Lower leg skin (tissue), 4 donors: ENCODE measurements at places on chromosomes 3 and 15. TPM values are rescaled to one million over a fixed set of nuclear protein-coding genes. Genes with fewer than 3 reads are reported as not detected.

DNA sequence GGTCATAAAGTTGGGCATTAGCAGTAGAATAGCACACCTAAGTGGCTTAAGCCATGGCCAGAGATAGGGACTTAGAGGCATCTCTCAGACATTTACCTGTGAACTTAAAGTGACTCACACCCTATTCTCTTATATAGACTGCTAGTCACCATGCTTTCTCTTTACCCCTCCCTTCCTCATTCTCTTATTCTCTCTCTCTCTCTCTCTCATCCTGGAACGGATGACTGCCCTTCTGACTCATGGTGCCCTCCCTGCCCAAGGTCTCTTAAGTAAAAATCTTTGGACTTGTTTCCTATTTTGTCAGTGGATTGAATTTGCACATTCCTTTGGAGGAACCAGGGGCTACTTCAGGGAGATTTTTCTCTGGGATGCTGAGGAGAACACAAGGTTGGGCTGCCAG is 58.8 kb downstream of the NPAP1 start:
- DNase-seq, result no peak

- no peak for DNase-seq
Observed at GRCh38 chr3:138334608-138335007, 5.0 kb upstream of the NME9 start.

GRCh38 chr3:143122089-143122430 is 2.5 kb downstream of the CHST2 start:
- no peak for DNase-seq

- no peak for DNase-seq
Observed at GRCh38 chr3:77871436-77871835, 831.5 kb downstream of the ROBO2 start.

DNA sequence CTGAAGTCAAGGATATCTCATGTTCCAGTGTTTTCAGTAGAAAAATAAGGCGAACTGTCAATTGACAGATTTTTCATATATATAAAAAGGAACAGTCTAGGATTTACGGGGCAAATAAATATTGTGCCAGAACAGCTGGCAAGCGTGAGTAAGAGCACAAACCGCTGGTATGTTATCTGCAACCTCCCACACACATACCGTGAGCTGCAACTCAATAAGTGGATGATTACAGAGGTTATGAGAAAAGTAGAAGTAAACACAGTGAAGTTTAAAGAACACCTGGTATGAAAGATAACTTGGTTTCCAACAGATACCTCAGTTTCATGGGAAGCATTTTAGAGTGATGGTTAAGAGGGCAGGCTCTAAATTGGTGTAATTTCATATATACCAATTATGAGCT is 733.4 kb downstream of the TUSC7 start:
- no peak for DNase-seq

DNA sequence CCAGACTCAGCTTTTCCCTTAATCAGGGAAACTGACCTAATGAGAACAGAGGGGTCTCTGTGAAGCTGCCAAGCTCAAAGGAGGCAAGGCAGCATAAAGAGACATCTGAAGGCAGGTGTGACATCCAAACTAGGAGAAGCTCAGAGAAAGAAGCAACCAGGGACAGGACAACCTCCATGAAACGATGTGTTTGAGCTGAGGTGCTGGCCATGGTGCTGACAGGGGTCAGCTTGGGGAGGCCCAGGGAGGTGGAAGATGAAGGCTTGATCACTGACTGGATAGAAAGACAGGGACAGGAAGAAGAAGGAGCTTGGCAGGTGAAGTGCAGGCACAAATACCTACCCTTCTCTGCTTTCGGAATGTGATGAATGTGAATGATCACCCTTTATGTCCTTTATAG is 179.5 kb upstream of the NSMCE3 start:
- peak; percentile 52 for DNase-seq

DNA sequence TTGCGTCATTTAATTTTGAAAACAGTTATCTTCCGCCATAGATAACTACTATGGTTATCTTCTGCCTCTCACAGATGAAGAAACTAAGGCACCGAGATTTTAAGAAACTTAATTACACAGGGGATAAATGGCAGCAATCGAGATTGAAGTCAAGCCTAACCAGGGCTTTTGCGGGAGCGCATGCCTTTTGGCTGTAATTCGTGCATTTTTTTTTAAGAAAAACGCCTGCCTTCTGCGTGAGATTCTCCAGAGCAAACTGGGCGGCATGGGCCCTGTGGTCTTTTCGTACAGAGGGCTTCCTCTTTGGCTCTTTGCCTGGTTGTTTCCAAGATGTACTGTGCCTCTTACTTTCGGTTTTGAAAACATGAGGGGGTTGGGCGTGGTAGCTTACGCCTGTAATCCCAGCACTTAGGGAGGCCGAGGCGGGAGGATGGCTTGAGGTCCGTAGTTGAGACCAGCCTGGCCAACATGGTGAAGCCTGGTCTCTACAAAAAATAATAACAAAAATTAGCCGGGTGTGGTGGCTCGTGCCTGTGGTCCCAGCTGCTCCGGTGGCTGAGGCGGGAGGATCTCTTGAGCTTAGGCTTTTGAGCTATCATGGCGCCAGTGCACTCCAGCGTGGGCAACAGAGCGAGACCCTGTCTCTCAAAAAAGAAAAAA is 1.2 kb downstream of the B2M start:
- peak; percentile 91 for DNase-seq

GRCh38 chr3:193236599-193236998 is 4.4 kb upstream of the PLAAT1 start:
- DNase-seq, result no peak

GRCh38 chr15:67143646-67144045 is 78.2 kb downstream of the SMAD3 start:
- DNase-seq, result no peak

DNA sequence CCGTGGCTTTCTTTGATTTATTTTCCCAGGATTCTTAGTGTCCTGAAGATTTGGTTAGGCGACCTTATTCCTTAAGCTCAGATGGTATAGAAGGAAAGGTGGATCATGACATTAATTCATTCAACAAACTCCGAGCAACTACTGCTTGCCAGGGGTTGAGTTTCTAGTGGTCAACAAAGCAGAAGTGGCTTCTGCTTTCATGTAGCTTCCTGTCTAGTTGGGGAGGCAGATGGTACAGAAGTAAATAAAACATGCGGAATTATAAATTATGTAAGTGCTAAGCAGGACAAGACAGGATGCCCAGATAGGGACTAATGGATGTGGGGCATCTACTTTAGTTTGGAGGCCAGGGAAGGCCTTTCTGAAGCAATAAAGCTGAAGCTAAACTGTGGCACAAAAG is 15.6 kb downstream of the EEFSEC start:
- peak; percentile 2 for DNase-seq

DNA sequence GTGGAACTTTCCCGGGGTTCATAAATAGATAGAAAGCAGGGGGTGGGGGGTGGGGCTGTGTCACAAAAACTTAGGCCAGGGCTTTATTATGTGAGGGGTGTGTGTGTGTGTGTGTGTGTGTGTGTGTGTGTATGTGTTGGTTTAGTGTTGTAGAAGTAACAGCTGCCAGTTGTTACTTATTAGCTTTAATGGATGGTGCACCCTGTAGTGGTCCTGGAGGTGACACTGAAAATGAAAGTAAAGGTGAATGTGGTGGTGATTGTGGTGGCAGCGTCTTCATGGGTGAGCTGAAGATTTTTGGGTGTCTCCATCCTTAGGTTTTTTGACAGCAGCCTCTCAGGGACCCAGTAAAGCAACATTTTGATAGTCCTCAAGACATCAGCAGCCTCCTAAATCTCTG is 449.9 kb downstream of the PDCD6IP start:
- no peak for DNase-seq

- no peak for DNase-seq
Observed at GRCh38 chr3:185103359-185104127, 49.3 kb downstream of the C3orf70 start.

GRCh38 chr3:113057117-113057516 is 66.3 kb downstream of the GTPBP8 start:
- DNase-seq, result no peak

DNA sequence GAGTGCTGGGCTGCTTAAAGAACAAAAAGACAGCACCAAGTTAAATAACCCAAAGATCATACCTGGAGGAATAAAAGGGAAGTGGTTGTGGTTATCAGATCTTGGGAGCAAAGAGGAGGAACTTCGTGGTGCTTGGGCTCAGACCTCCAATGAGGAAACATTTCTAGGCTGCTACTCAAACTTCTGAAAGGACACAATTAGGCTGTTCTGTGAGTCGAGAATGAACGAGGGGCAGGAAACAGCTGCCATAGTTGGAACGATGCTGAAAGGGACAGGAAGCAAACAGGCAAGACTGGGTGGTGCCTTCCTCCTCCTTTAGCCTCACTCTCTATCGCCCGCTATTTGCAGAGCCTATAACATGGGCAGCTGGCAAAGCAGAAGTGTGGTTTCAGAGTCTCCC is 276.3 kb upstream of the ARRDC4 start:
- DNase-seq, result no peak

DNA sequence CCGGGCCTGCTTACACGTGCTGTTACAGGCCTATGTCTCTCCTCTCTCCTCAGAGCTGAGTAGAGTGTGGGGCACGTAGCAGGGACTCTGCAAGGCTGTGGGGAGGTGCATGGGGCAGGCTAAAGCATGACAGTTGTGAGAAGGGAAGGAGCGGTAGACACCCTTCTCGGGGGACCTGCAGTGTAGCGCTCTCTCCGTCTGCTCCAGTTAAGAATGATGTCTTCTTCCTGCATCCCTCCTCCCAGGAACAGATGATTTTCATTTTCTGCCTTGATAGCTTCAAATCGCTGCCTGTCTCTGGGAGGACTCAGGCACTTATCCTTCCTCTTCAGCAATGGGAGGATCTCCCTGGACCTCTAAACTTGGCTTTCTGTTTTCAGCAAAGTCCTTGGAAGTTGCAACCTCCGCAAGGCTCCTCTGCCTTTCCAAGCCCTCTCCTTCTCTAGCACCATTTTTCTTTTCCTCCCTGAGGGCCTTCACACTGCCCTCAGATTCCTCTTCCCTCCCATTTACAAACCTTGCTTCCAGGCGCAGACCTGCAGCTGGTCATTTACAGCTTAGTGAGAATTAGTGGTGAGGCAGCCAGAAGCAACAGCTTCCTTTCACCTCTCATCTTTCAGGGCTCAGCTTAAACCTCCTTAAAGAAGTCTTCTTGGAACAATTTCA is 23.4 kb upstream of the TLE3 start:
- DNase-seq, result no peak

DNA sequence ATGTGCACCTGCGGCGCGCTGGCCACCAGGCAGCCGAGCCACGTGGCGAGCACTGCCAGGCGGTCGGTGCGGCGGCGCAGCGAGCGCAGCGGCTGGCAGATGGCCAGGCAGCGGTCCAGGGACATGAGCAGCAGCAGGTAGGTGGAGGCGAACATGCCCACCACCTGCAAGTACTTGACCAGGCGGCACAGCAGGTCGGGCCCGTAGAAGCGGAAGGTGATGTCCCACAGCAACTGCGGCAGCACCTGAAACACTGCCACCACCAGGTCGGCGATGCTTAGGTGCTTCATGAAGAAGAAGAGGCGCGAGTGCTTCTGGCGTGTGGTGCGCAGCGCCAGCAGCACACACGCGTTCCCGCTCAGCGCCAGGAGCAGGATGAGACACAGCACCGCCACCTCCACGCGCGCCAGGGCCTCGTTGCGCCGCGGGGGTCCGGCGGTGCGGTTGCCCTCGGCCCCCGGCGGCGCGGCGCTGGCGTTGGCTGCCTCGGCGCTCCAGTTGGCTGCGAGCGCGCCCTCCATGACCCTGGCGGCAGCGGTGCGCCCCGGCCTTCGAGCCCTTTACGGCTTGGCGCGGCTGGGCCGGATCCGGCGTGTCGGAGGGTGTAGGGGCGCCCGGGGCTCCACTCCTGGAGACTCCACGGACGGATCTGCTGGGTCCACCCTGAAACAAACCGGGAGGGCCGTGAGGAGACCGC is 1.6 kb downstream of the OXTR start:
- no peak for DNase-seq

- no peak for DNase-seq
Observed at GRCh38 chr3:105944276-105944675, 75.5 kb upstream of the CBLB start.

DNA sequence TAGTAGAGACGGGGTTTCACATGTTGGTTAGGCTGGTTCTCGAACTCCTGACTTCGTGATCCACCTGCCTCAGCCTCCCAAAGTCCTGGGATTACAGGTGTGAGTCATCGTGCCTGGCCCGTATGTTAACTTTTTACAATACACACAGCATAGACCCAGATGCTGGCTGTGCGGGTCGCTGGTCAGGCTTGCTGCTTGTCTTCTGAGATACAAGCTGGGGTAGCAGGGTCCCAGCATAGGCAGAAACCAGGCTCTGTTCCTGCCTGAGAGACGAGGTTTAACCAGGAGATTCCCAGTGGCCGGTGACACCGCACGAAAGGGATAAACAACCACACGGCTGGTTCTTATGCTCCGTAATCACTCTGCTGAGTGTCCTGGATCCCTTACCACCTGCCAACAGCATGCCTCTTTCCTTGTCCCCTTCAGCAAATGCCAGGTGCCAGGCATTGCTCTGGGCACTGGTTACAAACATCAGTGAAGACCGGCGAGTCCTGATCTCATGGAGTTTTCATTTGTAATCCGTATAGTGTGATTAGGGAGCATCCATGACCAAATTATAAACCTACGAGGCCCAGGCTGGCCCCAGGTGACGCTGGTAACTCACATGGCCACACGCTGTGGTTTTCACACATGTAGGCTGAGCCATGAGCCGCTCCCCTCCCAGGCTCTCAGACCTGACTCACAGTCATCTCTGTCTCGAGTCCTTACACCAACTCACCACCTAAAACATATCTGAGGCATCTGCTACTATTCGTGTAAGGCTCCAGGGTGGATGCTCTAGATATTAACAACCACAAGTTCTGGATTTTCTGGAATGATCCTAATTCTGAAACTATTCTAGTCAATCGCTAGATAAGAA is 125.7 kb downstream of the PDZRN3 start:
- no peak for DNase-seq

DNA sequence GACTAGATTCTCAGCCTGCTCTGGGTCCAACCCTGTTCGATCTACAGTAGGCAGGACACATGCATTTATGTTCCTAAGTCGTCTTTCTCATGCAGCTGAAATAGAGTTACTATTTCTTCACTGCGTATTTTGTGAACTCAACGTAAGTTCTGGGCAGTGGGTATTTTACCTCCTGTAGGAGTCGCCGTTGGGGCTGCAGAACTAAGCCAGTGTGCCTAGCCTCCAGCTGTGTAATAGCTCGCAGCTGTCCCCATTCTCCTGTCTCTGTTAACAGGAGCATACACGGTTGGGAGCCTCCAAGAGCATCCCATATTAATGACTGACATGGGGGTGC is 58.4 kb upstream of the HRH1 start:
- DNase-seq, result no peak

GRCh38 chr3:79477242-79477641 is 290.6 kb downstream of the ROBO1 start:
- no peak for DNase-seq

- DNase-seq, result no peak
Observed at GRCh38 chr3:43764471-43764870, 73.7 kb downstream of the ABHD5 start.

GRCh38 chr3:14969671-14970070 is 22.3 kb downstream of the NR2C2 start:
- no peak for DNase-seq

ITIH4 gene
- 2.6 TPM for total RNA-seq

COLQ gene
- 0.10 TPM for total RNA-seq

NUP210 gene
- total RNA-seq, result 4.1 TPM

GOLGA8J gene
- total RNA-seq, result not detected

GABRB3 gene
- 0.13 TPM for total RNA-seq

ALS2CL gene
- total RNA-seq, result 118 TPM

XPC gene
- total RNA-seq, result 71.2 TPM

IL17RC gene
- 95.5 TPM for total RNA-seq

SCG3 gene
- total RNA-seq, result not detected

TPRA1 gene
- total RNA-seq, result 57.3 TPM

GRAMD2A gene
- total RNA-seq, result 4.6 TPM

SETMAR gene
- 19.9 TPM for total RNA-seq

RBM15B gene
- 40.3 TPM for total RNA-seq

GOLGA6A gene
- total RNA-seq, result not detected
